Activated gamma-delta T cell treated with anti-CD3 and anti-CD28 coated beads, Interleukin-2, amount 50 U/mL, for 16 hours (primary cell): ENCODE measurements at places on chromosomes 5 and 9.

- no peak for DNase-seq
Observed at GRCh38 chr5:95631255-95631958, 11.5 kb downstream of the GPR150 start.

GRCh38 chr5:109929911-109930310 is 240.2 kb downstream of the MAN2A1 start:
- no peak for DNase-seq

GRCh38 chr5:155872629-155873220 is 454.2 kb upstream of the SGCD start:
- DNase-seq = no peak

DNA sequence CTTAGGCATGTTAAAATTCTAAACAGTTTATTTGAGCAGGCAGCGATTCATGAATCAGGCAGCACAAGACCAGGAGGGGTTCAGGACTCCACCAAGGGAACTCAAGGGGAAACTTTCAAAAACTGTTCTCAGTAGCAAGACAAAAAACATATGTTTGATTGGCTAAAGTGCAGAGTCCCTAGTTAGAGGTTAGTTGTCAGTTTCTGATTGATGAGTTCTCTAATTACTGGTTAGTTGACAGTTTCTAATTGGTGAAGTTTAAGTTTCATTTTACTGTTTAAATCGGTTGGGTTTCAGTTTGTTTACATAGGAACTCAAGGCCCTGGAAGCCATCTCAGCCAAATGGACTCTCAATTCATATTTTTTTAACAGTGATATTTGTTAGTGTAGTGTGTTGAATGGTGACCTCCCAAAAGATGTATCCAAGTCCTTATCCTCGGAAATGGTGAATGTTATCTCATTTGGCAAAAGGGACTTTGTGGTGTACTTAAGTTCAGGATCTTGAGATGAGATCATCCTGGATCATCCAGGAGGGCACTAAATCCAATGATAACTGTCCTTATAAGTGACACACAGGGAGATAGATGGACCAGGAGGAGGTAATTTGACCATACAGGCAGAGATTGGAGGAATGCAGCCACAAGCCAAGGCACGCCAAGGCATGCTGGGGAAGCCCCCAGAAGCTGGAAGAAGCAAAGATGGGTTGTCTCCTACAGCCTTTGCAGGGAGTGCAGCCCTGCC is 219.2 kb upstream of the RAI14 start:
- DNase-seq = no peak

DNA sequence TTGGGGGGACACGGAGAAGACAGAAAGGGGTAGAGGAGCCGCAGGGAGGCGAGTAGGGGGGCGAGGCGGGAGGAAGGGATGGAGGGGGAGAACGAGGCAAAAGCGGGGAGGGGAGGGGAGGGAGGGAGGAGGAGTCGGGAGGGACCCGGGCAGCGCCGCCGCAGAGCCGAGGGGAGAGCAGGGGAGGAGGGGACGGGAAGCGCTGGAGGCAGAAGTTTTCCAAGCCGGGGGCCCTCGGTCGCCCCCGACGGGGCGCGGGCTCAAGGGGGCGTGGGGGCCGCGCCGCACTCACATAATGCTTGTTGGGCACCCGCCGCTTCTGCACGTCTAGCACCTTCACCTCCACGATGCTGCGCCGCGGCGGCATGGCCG is 353 bp downstream of the SH3PXD2B start:
- no peak for DNase-seq

GRCh38 chr5:135989686-135990085 is 34.9 kb upstream of the LECT2 start:
- DNase-seq = no peak

DNA sequence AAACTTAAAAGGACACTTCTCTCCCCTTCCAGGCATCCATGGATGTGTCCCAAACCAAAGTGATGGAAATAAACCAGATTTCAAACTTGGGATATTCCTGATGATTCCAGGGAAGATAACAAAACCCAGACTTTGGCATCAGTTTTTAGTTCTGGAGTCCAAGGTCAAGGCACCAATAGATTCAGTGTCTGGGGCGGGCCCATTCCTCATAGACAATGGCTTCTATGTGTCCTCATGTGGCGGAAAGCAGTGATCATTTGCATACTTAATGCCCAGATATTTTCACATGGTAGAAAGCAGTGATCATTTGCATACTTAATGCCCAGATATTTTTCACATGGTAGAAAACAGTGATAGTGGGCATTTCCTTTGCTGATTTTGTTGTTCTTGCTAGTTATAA is 151.4 kb upstream of the DAP start:
- DNase-seq = no peak

GRCh38 chr5:100566382-100567141 is 31.4 kb downstream of the FAM174A start:
- no peak for DNase-seq

DNA sequence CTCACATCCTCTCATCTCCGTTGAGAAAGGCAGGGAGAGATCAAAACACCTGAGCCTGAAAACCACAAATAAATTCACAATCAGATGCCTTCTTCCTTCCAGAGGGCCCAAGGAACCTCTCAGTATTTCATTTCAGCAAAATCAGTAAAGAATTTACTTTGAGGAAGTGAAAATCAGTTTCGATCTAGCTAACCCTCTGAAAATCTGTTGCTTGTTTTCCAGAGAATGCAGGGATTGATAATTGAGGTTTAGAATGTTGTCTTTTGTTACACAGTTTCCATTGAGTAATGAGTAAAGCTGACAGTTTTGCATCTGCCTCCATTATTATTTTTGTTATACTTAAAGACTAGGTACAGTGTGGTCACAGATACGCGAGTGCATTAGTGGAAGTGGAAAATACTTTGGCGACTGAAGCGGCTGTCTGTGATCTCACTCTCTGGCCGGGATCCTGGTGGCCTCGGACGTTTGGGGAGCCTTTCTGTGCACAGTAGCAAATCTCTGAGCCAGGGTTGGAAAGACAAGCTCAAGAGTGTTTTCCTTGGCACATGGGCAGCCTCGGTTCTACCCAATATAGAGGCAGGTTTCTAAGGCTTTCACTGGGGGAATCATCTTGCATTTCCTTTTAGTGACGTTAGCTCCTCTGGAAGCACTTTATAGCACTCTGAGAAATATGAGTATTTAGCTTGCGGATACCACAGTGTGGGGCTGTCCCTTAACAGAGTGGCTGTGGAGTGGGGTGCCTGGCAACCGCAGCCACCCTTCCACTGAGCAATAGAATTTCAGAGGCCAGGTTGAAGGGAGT is 32.2 kb upstream of the ANGPTL2 start:
- no peak for DNase-seq

- DNase-seq = no peak
Observed at GRCh38 chr9:72749276-72749675, 203.6 kb downstream of the ALDH1A1 start.

DNA sequence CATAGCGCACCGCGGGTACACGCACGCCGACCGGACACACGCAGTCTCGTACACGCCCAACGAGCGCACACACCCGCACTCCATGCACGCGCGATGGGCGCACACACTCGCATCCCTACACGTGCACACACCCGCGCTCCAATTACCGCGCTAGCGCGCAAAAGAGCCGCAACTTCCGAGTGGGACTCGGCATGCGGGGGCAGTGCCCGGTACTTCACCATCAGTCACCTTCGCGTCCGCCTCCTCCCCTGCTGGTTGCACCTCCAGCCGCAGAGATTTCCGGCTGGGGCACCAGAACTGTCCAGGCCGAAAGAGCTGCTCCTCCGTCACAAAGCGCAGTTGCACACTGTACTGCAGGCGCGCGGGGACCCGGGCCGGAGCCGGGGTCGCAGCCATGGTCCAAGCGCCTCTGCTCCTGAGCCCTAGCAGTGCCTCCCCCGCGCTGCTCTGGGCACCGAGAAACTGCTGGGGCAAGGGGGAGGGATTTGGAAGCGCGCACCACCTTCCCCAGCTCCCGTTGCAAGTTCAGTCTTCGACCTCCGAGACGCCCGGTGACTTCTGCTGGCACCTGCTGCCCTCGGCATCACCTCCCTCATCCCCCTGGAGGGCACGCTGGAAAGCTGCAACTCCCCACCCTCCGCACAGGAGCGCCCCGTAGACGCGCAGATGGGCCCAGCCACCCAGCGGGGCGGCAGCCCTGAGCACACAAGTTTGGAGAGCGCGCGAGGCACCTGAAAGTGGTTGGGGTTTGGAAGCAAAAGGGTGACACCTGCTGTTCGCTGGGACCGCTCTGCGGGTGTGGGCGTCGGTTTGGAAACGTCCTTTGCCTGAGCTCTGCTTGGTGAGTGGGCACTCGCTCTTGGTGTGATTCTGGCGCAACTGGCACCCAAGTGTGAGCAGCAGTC is 337.4 kb upstream of the PUM3 start:
- DNase-seq = no peak

DNA sequence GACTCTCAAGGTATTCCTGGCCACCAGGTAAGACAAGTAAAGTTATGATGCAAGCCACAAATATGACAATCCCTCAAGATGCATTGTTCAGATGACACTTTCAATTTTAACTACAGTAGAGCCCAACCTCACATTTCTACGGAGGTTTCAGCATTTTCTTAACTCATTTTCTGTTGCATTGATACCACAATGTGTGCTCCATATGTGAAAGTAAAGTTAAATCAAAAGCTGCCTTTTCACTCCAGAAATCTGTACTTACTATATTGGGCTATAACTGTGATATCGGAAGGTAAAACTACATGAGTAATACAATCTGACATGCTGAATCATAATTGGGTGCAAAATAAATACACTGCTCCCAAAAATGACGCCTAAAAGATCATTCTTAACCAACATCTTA is 333.6 kb upstream of the MEF2C start:
- DNase-seq = no peak

GRCh38 chr5:79200573-79201183 is 35.3 kb upstream of the JMY start:
- DNase-seq = no peak

- DNase-seq = no peak
Observed at GRCh38 chr5:64831996-64832395, 63.3 kb downstream of the CWC27 start.

DNA sequence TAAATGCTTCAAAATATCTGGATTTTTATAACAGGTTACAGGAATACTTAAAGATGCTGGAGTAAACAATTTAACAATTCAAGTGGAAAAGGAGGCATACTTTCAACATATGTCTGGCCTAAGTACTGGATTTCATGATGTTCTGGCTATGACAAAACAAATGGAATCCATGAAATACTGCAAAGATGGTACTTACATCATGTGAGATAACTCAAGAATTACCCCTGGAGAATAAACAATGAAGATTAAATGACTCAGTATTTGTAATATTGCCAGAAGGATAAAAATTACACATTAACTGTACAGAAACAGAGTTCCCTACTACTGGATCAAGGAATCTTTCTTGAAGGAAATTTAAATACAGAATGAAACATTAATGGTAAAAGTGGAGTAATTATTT is 35.6 kb downstream of the SLC30A5 start:
- no peak for DNase-seq

- DNase-seq = no peak
Observed at GRCh38 chr9:96040591-96041461, 165.3 kb downstream of the ERCC6L2 start.

GRCh38 chr9:14415947-14416346 is 102.0 kb upstream of the NFIB start:
- no peak for DNase-seq

- no peak for DNase-seq
Observed at GRCh38 chr5:133049726-133050048, 2.1 kb upstream of the HSPA4 start.

- DNase-seq = no peak
Observed at GRCh38 chr5:137056676-137057075, 442.4 kb downstream of the SPOCK1 start.

GRCh38 chr9:129343424-129344375 is 165.6 kb upstream of the IER5L start:
- DNase-seq = no peak

GRCh38 chr5:146390469-146390868 is 51.8 kb downstream of the POU4F3 start:
- DNase-seq = no peak

DNA sequence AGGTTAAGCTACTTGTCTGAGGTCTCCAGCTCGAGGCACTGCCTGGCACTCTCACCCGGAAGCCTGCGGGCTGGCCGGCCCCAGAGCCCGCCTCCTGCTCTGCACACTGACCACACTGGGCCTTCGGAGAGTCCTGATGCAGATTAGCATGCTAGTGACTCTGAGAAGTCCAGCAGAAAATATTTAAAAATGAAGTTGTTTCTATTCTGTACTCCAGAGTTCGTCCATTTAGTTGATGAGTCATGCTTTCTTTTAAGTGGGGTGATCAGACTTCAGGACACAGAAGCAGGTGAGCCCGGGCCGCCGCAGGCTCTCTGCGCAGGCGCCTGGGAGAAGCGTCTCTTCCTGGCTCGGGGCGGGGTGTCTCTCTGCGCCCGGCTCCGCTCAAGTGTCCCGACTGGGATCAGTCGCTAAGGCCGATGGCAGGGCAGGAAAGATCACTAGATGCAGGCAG is 32.5 kb downstream of the FAM240B start:
- no peak for DNase-seq

- DNase-seq = no peak
Observed at GRCh38 chr5:37109338-37109737, 139.8 kb downstream of the CPLANE1 start.

DNA sequence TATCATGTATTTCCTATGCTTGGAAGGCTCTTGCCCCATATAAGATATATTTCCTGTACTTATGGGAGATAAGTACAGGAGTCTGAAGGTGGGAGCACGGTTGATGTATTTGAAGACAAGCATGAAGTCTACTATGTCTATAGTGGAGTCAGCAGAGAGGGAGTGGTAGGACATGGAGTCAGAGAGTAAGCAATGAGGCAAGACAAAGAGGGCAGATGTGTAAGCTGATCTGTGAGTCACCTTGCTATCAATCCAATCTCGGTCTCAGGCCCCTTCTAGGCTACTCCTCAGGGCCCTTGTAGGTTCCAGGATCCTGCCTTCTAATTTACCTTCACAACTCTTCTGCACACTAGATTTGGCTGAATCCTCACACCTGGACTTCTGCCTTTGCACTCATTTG is 105.5 kb downstream of the MACIR start:
- DNase-seq = no peak

- no peak for DNase-seq
Observed at GRCh38 chr9:92108122-92108521, 7.1 kb downstream of the SPTLC1 start.

DNA sequence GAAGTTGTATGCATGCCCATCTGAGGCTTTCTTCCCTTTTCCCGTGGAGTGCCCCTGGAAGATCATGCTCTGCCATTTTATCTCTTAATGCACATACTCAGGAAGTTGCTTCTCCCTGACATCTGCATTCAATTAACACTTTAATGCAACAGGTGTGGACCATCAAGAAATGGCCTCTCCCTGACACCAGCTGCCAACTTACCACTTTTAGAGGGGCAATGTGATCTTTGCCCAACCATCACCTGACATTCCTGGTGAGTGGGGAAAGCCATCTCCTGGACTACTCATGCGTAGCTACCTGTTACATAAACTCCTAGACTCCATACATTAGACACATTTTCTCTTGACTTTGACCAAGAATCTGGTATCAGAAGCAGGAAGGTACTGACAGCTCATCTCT is 1450.4 kb upstream of the CDH9 start:
- no peak for DNase-seq

DNA sequence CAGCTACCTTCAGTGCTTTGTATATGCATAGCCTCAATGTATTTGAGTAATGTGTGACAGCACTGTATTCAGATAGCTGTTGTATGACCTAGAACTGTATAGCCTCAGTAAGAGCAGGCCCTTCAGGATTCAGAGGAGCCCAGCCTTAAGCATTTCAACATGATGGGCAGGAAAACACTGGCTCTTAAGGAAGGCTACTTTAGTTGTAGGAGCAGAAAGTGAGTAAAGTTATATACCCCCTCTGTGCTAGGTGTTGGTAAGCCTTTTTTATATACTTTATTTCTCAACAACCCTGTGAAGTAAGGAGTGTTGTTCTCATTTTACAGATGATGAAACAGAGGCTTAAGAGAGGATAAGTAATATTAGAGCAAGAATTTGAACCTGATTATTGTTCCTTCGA is 1.5 kb upstream of the GPR21 start:
- no peak for DNase-seq
